ENCODE measurements at places on chromosomes 6 and 20.
A peak's percentile ranks its signal among the peaks of the same experiment; 100 is the strongest.

GRCh38 chr6:43873806-43874714 lies 104.0 kb downstream of the VEGFA start:
- DNase-seq, result no peak
- H3K27ac ChIP-seq, result no peak overlapping the region
- H3K27me3 ChIP-seq, result peaks cover 20% of the 10 kb centered on the region
- H3K4me3 ChIP-seq, result no peak overlapping the region

- peaks cover 24% of the 10 kb centered on the region for H3K4me1 ChIP-seq
- H3K36me3 ChIP-seq, result no peaks in the 10 kb centered on the region
- DNase-seq, result no peak
- no peaks in the 10 kb centered on the region for H3K27me3 ChIP-seq
- no peak overlapping the region for H3K4me3 ChIP-seq
- no peak overlapping the region for H3K27ac ChIP-seq
Observed at GRCh38 chr6:16594849-16595248, 166.4 kb downstream of the ATXN1 start.

- H3K27me3 ChIP-seq, result no peaks in the 10 kb centered on the region
- H3K36me3 ChIP-seq, result no peaks in the 10 kb centered on the region
- no peak overlapping the region for H3K4me3 ChIP-seq
Observed at GRCh38 chr6:66866801-66867200, 1159.8 kb upstream of the EYS start.

DNA sequence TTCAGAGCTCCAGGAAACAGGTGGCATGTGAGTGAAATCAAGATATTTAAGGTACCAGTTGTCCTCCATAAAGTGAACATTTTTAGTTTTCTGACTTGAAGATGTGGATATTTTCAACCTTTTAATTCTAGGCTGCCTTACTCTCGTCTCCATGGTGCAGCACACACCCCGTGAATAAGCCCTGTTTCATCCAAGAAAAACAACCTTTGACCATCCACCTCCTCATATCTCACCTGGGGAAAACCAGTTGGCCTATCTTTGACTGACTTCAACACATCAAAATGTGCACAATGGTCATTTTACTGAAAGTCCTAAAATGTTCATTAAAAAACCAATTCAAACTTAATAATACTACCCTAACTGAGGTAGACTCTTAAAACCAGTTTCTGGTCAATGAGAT lies 73.8 kb upstream of the CD2AP start:
- H3K4me3 ChIP-seq, result no peak overlapping the region
- DNase-seq, result no peak
- H3K36me3 ChIP-seq, result no peaks in the 10 kb centered on the region
- H3K4me1 ChIP-seq, result no peaks in the 10 kb centered on the region

GRCh38 chr6:15496345-15497131 lies 166.3 kb downstream of the DTNBP1 start:
- DNase-seq, result no peak
- no peak overlapping the region for H3K4me3 ChIP-seq
- H3K27ac ChIP-seq, result no peak overlapping the region
- H3K4me1 ChIP-seq, result peaks cover 12% of the 10 kb centered on the region

DNA sequence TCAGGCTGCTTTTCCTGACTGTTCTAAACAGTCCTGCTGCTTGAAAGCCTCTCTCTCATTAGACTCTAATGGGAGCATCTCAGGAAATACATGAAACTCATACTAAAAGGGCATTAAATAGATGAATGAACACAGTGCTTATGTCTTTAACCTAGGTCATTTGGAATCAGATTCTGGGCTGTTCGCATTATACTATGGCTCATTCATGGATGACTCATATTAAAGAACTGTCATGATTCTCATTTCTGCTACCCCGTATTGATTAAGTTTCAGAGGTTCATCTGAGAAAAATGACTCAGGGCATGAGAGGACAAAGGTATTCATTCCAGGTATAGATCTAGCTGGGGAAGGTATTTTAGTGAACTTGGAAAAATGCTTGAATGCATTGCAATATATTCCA lies 335.5 kb downstream of the GJA1 start:
- H3K4me1 ChIP-seq, result peaks cover 8% of the 10 kb centered on the region
- no peaks in the 10 kb centered on the region for H3K27me3 ChIP-seq
- no peaks in the 10 kb centered on the region for H3K36me3 ChIP-seq
- DNase-seq, result no peak

- no peak overlapping the region for H3K27ac ChIP-seq
- H3K4me1 ChIP-seq, result peaks cover 13% of the 10 kb centered on the region
- no peak overlapping the region for H3K4me3 ChIP-seq
- no peaks in the 10 kb centered on the region for H3K27me3 ChIP-seq
Observed at GRCh38 chr6:10730254-10730653, 7.4 kb downstream of the TMEM14C start.

GRCh38 chr20:6636209-6637159 lies 131.0 kb upstream of the BMP2 start:
- no peaks in the 10 kb centered on the region for H3K36me3 ChIP-seq
- H3K4me3 ChIP-seq, result no peak overlapping the region
- no peak for DNase-seq

GRCh38 chr6:40541556-40542174 lies 45.5 kb downstream of the LRFN2 start:
- H3K4me3 ChIP-seq, result no peak overlapping the region
- no peak for DNase-seq
- H3K4me1 ChIP-seq, result peaks cover 8% of the 10 kb centered on the region
- H3K27ac ChIP-seq, result no peak overlapping the region
- peaks cover 14% of the 10 kb centered on the region for H3K27me3 ChIP-seq

DNA sequence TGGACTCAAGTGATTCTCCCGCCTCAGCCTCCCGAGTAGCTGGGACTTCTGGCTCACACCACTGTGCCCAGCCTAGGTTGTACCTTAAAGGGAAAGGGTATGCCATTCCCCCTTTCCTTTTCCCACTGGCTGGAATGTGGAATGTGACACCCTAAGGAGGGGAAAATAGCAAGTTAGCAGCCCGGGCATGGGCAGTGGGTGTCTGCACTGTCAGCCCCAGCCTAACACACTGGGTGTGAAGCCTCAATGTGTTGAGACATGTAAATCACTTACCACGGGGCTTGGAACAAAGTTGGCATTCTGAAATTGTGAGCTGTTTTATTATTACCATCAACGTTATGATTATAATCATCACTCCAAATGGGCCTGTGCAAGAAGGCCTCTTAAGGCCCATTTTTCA lies 80.8 kb upstream of the PTPN1 start:
- peak overlapping the region; percentile 95 for H3K27ac ChIP-seq
- H3K27me3 ChIP-seq, result no peaks in the 10 kb centered on the region
- peaks cover 62% of the 10 kb centered on the region for H3K4me1 ChIP-seq
- peak; percentile 73 for DNase-seq

- H3K27me3 ChIP-seq, result no peaks in the 10 kb centered on the region
- no peak for DNase-seq
- H3K4me1 ChIP-seq, result peaks cover 22% of the 10 kb centered on the region
- H3K4me3 ChIP-seq, result no peak overlapping the region
Observed at GRCh38 chr20:49671433-49671832, 42.2 kb downstream of the B4GALT5 start.

- no peak for DNase-seq
- no peak overlapping the region for H3K27ac ChIP-seq
- H3K36me3 ChIP-seq, result no peaks in the 10 kb centered on the region
- no peak overlapping the region for H3K4me3 ChIP-seq
- no peaks in the 10 kb centered on the region for H3K4me1 ChIP-seq
Observed at GRCh38 chr6:144033816-144034735, 26.0 kb upstream of the PLAGL1 start.

GRCh38 chr6:72861935-72862432 lies 240.1 kb downstream of the KCNQ5 start:
- H3K4me3 ChIP-seq, result no peak overlapping the region
- DNase-seq, result no peak
- peak overlapping the region; percentile 71 for H3K27ac ChIP-seq
- no peaks in the 10 kb centered on the region for H3K36me3 ChIP-seq

GRCh38 chr6:105781248-105781647 lies 304.9 kb upstream of the PRDM1 start:
- peak; percentile 49 for DNase-seq
- H3K36me3 ChIP-seq, result no peaks in the 10 kb centered on the region
- peaks cover 30% of the 10 kb centered on the region for H3K4me1 ChIP-seq

DNA sequence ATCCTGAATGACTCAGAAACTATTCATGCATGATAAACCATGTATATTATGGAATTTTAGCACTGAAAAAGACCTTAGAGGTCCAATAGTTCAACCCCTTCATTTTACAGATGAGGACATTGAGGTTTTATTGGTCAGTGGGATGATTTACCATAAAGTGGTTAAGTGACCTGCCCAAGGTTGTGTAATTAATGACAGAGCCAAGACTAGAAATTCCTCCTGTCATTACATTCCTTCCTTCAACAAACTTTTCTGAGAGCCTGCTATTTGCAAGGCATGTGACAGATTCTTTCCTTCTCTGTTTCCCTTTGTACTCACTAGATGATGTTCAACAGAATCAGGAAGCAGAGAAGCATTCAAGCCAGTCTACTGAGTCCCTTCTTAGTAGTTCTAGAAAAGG lies 170.7 kb upstream of the KCNK16 start:
- H3K27me3 ChIP-seq, result no peaks in the 10 kb centered on the region
- H3K4me3 ChIP-seq, result no peak overlapping the region
- H3K36me3 ChIP-seq, result no peaks in the 10 kb centered on the region
- no peak for DNase-seq
- no peak overlapping the region for H3K27ac ChIP-seq

DNA sequence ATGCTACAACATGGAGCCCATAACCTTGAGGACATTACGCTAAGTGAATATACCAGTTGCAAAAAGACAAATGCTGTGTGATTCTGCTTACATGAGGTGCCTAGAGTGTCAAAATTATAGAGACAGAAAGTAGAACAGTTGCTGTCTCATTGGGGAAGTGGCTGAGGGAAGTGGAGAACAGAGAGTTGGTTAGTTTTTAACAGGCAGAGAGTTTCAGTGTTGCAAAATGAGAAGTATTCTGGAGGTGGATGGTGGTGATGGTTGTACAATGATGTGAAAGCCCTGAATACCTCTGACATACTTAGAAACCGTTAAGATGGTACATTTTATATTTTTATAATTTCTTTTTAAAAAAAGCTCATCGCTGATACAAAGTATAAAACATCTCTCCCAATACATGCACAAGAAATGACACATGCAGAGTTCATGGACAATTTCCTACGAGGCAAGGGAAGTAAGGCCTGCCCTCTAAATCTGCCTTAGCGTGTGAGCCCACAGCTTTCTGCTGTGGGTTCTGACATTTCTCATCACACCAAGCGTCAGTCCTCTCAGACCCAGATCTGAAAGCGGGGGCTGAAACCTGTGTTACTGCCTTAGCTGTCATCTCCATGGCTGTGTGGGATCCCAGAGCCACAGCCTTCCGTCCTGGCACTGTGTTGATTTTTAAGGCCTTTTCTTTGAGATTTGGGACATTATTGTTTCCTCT lies 126.0 kb downstream of the RNASET2 start:
- H3K4me1 ChIP-seq, result no peaks in the 10 kb centered on the region
- no peak overlapping the region for H3K4me3 ChIP-seq
- no peaks in the 10 kb centered on the region for H3K27me3 ChIP-seq
- DNase-seq, result no peak

DNA sequence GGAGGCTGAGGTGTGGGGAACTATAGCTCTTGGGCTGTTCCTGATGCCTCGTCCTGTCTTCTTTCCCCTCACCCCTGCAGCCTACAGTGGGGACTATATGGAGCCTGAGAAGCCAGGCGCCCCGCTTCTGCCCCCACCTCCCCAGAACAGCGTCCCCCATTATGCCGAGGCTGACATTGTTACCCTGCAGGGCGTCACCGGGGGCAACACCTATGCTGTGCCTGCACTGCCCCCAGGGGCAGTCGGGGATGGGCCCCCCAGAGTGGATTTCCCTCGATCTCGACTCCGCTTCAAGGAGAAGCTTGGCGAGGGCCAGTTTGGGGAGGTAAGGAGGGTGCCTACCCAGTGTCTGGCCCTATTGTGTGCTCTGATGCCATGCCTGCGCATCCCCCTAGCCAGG lies 11.5 kb upstream of the GTF2H4 start:
- no peaks in the 10 kb centered on the region for H3K4me1 ChIP-seq
- peaks cover 65% of the 10 kb centered on the region for H3K36me3 ChIP-seq
- H3K27me3 ChIP-seq, result no peaks in the 10 kb centered on the region
- DNase-seq, result no peak
- H3K4me3 ChIP-seq, result no peak overlapping the region
- H3K27ac ChIP-seq, result no peak overlapping the region

GRCh38 chr6:158040804-158041347 lies 59.2 kb downstream of the SYNJ2 start:
- peaks cover 10% of the 10 kb centered on the region for H3K36me3 ChIP-seq
- H3K27me3 ChIP-seq, result no peaks in the 10 kb centered on the region
- H3K4me1 ChIP-seq, result peaks cover 40% of the 10 kb centered on the region

GRCh38 chr6:45658400-45658799 lies 280.7 kb upstream of the SUPT3H start:
- no peak for DNase-seq
- H3K4me3 ChIP-seq, result no peak overlapping the region
- no peaks in the 10 kb centered on the region for H3K36me3 ChIP-seq
- peaks cover 29% of the 10 kb centered on the region for H3K4me1 ChIP-seq
- H3K27ac ChIP-seq, result no peak overlapping the region

DNA sequence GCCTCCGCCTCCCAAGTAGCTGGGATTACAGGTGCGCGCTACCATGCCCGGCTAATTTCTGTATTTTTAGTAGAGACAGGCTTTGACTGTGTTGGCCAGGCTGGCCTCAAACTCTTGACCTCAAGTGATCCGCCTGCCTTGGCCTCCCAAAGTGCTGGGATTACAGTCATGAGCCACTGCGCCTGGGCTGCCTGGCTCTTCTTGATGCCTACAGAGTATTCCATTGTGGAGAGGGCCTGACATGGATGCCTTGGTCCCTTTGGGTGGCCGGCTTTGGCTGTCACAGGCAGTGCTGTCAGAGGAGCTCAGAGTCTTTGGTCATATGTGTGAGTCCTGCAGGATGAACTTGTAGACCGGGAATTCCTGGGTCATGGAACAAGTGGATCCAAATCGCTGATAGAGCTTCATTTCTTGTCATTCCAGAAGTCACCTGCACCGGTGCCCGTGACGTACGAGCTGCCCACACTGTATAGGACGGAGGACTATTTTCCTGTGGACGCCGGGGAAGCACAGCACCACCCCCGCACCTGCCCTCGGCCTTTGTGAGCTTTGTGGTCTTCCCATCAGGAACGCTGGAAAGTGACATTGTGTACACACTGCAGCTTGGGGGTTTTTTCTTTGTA lies 55.1 kb downstream of the ADNP start:
- no peak overlapping the region for H3K4me3 ChIP-seq
- H3K27me3 ChIP-seq, result no peaks in the 10 kb centered on the region
- H3K27ac ChIP-seq, result no peak overlapping the region
- DNase-seq, result no peak

GRCh38 chr6:108841377-108841855 lies 6.8 kb upstream of the ARMC2 start:
- no peak overlapping the region for H3K4me3 ChIP-seq
- H3K27me3 ChIP-seq, result no peaks in the 10 kb centered on the region
- H3K36me3 ChIP-seq, result no peaks in the 10 kb centered on the region
- H3K4me1 ChIP-seq, result no peaks in the 10 kb centered on the region

- H3K27me3 ChIP-seq, result no peaks in the 10 kb centered on the region
- no peak for DNase-seq
- H3K4me1 ChIP-seq, result no peaks in the 10 kb centered on the region
- no peak overlapping the region for H3K27ac ChIP-seq
- H3K36me3 ChIP-seq, result no peaks in the 10 kb centered on the region
- H3K4me3 ChIP-seq, result no peak overlapping the region
Observed at GRCh38 chr20:1087311-1087905, 31.0 kb upstream of the PSMF1 start.
